ENCODE measurements at places on chromosomes 11 and 22.

DNA sequence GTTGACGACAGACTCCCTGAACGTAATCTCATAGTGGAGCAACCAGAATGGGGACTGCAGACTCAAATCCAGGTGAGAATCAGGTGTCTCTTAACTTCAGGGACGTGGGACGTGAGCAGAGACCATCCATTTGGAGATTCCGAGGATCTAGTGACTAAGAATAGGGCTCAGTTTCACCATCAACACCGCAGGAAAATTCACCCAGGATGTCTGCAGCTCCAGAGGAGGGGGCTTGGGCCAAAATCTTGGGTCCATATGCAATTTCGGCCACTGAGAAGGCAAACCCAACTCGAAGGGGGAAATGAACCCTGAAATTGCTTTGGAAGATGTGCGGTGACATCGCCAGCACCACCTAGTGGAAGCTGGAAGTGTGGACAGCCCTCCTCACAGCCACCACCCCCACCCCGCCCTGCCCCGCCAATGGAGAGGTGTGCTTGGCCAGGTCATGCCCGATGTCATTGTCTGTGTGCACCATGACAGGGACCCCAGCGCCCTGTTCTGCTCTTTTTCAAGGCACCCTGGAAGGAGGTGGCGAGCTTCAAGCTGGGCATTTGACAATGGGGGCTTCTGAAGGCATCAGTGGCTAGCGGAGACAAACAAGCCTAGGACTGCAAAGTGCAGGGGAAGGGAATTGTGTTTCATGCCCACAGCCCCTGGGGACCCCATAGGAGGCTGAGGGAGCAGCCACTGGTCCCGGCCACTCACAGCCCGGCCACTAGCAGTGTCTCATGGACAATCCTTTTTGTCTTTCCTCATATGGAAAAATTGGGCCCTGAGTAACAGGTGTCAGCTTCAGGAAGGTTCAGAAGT, 24.8 kb downstream of the APOL1 start:
- no peak for DNase-seq

DNA sequence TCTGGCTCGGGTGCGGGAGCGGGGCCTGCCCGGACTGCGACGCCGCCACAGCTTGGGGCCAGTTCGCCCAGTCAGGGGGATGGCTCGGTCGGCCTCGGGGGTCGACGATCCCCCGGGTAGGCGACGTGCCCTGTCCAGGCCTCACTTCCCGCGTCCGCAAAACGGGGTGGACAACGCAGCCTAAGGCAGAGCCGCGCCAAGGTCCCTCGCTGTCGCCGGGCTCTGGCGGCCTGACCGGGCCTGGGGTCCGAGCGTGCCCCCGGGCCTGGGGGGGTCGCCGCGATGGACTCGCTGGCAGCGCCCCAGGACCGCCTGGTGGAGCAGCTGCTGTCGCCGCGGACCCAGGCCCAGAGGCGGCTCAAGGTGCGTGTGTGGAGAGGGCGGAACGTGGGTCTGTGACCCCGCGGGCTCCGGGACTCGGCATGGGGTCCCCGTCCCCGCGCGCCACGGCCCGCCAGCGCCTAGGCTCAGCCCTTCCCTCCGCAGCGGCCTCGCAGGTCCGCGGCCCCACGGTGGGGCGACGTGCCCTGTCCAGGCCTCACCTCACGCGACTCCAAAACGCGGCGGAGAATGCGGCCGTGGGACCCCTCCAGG, 4.2 kb downstream of the SEPTIN5 start:
- DNase-seq, result no peak

GRCh38 chr11:17217401-17217800, 9.6 kb upstream of the PIK3C2A start:
- no peak for DNase-seq

DNA sequence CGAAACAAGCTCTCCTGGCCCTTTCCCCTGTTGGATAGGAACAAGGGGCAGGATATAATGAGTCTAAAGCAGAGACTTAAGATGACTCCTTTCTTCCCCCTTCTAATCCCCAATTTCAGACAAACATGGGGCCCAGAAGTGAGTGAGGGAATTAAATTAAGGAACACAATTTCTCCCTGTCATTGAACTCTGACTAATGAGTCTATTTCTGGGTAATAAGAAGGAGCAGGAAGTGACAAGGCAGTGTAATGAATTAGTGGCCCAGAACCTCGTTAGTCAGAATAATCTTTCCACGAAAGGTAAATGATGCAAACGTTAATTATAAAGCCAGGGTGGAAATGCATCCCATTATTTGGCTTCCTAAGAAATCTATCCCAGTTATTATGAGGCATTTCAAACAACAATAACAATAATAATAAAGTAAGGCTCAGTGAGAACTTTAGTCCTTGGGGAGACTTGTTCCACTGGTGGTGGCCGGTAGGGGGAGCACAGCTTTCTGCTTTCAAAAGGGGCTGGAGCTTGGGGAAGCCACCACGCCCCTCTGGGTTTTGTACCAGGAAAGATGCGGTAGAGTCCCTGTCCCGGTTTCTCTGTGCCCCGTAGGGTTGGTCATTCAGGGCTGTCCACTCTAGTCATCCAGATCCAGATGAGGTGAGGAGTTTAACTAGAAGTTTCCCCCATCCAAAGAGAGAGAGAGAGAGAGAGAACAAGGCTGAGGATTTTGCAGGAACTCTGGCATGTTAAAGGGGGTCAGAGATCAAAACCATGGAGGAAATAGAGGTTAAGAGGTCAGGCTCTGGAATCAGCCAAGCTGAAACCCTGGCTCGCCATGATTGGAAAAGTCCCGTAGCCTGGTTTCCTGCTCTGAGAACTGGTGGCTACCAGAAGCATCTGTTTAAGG, 298.3 kb downstream of the NTM start:
- DNase-seq, result no peak

DNA sequence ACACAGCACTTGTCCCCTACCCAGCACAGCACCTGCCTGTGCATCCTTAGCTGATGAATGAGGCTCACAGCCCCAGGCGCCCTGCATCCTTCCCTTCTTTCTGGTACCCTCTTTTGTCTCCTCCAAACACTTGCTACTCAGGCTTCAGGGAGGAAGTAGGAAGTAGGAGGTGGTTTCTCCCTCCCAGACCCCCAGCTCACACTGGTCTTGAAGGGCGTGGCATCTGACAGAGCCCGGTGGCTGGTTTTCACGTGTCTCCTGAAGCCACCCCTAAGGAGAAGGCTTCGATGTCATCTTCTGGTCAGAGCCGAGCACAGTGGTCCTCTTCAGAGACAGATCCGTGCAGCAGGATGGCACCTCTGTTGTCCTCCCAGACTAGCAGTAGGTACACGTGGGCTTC, 109.8 kb downstream of the PTPRJ start:
- DNase-seq, result no peak

DNA sequence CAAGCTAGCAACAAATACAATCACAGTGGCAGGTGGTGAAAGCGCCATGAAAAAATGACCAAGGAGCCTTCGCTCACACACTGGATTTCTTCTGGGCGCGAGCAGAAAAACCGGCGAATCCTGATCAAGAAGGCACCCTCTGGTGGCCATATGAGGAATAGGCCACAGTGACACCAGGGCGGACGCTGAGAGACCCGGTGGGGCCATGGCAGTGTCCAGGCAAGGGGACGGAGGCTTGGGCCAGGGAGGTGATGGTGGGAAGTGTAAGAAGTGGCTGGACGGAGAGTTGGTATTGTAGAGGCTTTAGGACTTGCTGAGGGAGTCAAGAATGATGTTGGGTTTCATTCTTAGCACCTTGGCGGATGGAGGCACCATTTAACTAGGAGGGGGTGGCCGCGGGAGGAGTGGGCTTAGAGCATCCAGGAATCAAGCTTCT, 16.9 kb upstream of the RAC2 start:
- DNase-seq, result no peak

DNA sequence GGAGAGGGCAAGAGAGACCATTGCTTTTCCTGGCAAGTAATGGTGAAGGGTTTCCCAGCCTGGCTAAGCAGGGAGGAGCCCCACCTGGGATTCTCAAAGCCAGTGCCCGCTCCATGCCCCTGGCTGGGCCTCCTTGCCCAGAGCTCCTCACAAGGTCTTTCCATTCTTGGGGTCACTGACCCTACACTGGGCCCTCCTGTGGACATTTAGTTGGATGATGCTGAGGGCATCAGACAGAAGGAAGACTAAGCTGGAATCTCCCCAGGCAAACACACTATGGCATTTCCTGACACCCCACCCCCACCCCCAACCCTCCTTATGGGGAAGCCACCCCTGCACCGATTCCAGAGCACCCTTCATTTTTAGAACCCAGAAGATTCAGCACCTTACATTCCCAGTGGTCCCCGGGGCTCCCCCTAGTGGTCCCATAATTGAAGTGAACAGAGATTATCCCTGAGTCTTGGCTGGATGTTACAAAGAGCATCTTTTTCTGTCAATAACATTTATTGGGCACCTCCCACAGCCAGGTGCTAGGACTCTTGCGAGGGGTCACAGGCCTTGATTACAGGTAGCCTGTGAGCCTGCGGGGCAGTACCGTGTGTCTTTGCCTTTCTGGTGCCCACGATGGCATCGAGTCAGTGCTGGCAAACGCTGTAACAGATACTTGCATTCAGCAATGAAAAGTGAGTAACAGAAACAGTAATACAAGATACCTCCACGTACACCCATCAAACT, 548.5 kb downstream of the BUD13 start:
- DNase-seq, result peak; percentile 8

DNA sequence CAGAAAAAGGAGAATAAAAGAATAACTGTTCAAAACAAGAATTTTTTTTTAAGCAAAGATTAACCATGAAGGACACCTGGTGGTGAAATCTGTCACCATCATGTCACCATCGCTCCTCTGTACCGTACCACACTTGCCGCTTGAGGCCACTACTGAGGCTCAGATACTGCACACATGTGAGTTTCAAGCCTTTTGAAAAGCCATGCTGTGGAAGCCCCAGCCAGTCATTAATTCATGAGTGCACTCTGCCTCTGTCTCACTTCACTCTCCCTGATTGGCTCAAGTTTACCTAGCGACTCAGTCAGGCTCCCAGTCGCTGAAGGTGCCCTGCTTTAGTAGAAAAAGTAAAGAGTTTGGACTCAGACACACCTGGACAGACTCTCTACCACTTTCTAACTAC, 6.6 kb upstream of the MS4A12 start:
- DNase-seq, result no peak

GRCh38 chr11:79304599-79305212, 136.1 kb downstream of the TENM4 start:
- DNase-seq, result no peak

GRCh38 chr11:118168751-118169150, 7.7 kb downstream of the SCN2B start:
- DNase-seq, result no peak

DNA sequence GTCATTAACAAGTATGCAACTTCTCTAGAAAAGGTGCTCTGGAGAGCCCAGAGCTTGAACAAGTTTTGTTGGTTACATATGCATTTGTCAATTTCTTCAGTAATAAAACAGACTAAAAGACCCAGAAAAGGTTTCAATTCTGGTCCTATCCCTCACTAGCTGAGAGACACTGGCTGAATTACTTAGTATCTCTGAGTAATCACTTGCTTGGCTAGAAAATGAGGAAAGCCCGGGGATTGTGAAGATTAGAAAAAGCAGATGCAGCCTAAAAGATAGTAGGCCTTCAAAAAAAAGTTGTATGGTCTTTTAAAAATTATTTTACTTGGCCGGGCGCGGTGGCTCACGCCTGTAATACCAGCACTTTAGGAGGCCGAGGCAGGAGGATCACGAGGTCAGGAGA, 41.2 kb downstream of the MAPK1 start:
- no peak for DNase-seq

DNA sequence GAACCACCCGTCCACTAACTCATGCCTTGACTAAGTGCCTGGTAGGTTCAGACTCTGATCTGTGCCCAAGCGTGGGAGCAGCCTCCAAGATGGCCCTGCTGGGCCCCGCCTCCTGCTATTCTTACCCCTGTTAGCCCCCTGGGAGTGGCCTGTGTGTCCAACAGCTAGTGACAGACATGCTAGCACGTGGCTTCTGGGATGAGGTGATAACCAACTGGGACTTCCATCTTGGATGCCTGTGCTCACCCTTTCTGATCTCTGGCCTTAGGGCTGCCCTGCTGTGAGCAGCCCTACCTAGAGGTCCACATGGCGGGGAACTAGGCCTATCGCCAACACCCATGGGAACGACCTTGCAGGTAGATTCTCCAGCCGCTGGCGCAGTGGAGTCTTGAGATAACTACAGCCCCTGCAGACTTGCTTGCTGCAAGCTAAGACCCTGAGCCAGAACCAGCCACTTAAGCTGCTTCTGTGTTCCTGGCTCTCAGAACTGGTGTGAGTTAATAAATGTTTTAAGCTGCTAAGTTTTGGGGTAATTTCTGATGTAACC, 2.7 kb downstream of the MRPL21 start:
- no peak for DNase-seq
